NCI-H1417 treated with DMSO at 0.1 percent for 48 hours (cell line): ENCODE measurements at places on chromosomes 12 and 14.

DNA sequence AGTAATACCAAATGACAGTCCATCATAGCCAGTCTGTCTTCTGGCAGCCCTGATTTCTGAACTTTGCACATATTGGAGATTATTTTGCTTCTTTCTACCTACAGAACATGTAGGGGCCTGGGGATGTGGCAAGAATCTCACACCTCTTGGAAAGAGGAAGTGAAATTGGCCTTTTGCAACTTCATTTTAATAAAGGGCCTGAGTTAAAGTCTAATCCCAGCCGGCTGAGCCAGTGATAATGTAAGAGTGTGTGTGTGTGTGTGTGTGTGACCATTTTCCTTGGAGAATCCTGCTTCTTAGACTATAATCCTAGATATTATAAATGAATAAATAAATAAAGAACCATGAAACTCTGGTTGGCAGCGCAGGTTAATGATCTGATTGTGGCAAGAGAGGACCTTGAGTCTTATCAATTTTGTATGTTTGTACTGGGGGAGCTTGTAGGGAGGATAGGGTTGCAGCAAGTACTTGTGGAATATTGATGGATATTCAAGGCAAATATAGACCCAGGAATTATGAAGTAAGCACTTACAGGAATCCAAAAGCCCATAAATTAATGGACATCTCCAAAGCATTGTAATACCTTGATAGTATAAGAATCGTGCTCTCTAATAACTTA, 233.2 kb upstream of the AMIGO2 start:
- DNase-seq, result no peak

- DNase-seq, result no peak
Observed at GRCh38 chr14:60183741-60184140, 18.5 kb upstream of the DHRS7 start.

DNA sequence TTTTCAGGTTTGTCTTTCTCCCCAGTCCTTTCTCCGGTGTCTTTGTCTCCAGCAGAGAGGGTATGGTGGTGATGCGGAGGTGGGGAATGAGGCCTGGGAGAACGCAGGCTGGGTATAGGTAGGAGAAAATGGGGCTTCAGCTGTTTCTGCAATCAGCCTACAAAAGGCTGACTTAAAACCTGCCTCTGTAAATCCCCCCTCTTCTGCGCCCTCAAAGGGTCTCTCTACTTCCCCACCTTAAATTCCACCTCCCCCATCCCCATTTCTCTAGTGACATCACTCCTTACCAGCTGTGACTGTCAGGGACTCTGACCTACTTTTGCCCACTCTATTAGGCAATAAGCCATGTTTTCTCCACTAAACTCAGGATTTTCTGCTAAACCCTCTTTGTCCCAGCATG, 8.1 kb upstream of the RIMKLB start:
- DNase-seq, result no peak

DNA sequence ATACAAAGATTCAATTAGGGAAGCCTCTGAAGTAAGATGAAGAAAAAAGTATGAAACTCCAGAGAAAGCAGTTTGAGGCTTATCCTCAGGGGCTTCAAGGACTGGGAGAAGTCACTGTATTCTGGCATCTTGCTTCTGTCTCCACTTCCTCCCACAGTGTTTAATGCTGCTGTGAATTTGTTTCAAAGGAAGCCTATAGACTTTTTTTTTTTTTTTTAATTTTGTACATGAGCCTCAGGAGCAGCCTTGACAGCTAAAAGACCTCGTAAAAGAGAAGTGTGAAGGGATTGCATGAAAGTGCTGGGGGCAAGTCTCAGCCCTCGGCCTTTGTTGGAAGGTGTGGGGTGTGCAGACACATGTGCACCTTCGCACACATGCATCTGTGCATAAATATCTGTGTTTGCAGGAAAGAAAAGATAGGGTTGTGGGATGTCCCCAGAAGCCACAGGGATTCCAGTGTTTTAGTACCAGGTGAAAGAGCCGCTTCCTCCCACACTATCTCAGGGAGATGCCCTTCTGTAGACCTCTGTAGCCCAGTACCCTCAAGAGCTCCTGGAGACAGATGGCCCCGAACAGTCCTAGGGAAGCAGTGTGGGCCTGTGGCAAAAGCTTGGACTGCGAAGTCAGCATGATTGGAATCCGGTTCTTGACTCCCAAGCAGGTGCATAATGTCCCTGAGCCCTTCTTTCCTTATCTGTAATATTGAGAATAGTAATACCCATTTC, 193.5 kb upstream of the BCL2L14 start:
- DNase-seq, result no peak

DNA sequence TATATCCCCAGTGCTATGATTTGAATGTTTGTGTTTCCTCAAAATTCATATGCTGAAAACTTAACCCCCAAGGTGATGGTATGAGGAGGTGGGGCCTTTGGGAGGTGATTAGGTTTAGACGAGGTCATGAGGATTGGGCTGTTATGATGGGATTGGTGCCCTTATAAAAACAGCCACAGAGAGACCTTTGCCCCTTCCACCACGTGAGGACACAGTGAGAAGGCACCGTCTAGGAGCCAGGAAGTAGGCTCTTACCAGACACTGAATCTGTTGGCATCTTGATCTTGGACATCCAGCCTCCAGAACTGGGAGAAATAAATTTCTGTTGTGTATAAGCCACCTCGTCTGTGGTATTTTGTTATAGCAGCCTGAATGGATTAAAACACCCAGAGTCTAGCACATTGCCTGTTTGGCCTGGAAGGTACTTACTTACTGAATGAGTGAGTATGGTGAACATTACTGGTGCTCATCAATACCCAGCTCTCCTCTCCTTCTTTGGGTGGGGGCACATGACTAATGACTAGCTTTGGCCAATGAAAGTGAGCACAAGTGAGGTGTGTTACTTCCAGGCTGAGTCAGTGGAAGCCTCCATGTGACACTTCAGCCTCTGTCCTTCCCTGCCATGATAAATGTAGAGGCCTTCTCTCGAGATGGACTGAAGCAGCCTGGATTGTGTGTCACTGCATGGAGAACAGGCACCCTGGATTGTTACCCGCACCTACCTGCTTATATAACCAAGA, 72.4 kb upstream of the CHST11 start:
- no peak for DNase-seq

GRCh38 chr12:5864972-5865371, 80.1 kb downstream of the ANO2 start:
- DNase-seq, result no peak
